ENCODE measurements at places on chromosomes 4 and X.

DNA sequence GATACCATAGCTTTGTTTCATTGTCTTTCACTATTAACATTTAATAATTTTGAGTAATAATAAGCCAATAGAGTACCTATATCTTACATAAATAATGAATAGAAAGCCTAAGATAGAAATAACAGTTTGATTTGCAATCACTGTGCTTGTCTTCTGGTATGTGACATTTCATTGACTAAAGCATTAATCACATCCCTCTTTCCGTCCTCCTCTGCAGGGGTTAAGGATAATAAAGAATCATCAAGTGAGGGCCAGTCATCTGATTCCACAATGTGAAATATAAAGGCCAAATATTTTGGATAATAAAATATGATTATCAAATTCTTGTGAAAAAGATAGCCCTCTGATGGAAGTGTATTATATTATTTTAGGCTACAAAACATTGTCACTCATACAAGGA is 2073.4 kb downstream of the ARAP2 start:
- DNase-seq = no peak

DNA sequence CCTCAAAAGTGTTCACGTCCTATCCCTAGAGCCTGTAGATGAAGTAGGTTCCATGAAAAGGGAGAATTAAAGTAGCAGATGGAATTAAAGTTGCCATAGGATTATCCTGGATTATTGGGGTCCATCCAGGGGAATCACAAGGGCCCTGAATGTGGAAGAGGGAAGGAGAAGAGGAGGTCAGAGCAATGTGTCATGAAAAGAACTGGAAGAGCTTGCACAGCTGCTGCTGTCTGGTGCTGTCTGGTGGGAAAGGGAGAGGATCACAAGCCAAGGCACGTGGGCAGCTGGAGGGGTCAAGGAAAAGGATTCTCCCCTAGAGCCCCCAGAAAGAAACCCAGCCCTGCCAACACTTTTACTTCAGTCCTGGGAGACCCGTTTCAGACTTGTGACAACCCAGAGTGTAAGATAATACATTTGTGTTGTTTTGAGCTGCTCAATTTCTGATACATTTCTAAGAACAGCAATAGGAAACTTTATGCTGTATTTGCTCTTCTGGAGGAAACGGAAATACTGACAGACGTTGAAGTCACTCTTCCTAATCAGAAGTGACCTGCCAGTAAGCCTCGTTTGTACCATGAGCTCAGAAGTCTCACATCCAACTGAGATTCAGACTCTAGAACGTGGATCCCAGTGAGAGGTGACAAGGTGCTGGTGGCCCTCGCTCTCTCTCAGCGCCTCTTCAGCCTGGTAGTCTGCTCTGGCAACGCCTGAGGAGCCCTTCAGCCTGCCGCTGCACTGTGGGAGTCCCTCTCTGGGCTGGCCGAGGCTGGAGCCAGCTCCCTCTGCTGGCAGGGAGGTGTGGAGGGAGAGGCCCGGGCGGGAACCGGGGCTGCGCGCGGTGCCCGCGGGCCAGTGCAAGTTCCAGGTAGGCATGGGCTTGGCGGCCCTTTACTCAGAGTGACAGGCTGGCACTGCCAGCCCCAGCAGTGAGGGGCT is 34.7 kb upstream of the ENPP6 start:
- DNase-seq = no peak

GRCh38 chr4:165763640-165764039 is 109.4 kb upstream of the TLL1 start:
- DNase-seq = no peak

GRCh38 chrX:153578200-153578835 is 20.6 kb downstream of the CCNQ start:
- no peak for DNase-seq

- no peak for DNase-seq
These were observed 25.7 kb downstream of the SLC9B2 start for GRCh38 chr4:103050736-103051436.

DNA sequence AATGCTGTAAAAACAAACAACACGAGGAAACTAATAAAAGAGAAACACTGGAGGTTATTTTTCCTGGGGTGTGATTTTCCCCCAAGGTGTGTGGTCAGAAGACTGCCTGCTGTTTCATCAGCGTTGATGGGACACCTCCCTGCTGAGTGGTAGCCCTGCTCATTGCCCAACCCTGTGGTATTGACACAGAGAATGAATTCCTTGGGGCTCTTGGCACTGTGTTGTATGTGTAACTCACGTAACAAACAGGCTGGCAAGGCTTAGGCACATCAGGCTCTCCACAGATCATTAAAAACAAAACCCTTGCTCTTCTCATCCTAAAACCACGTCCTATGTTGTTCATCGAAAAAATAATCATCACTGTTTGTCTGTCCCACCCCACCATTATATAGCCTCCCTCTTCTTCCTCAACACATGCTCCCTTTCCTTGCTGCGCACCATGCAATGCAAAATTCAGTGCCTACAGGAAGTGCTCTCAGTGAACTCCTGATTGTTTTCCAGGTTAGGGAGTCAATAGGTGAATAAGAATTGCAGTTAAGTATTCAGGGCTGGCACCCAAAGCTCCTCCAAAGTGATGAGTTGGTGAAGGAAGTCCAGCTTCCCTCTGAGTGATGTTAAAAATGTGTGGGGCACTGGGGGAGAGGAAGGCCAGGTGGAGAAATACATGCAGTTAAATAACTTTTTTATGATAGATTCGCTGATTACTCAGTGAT is 11.4 kb upstream of the PUDP start:
- DNase-seq = no peak

DNA sequence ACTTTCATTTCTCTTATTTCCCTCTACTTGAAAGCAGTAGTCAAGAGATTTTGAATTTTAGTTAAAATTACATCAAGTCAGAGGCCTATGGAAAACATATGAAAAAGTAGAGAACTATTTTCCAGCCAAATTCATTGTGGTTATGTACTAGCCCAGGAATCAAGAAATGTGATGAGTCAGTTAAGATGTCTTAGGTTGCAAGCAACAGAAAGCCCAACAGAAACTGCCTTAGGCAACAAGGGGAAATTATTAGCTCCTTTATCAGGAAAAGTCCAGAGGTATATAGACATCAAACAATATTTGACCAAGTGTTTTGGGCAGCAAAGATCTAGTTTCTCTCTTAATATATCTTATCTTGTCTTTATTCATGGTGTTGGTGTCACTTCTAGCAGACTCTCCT is 37.8 kb upstream of the FRMD7 start:
- DNase-seq = no peak

GRCh38 chr4:81518762-81519426 is 47.2 kb upstream of the RASGEF1B start:
- DNase-seq = no peak

- DNase-seq = no peak
These were observed 240.5 kb downstream of the MAML3 start for GRCh38 chr4:139913398-139913990.

DNA sequence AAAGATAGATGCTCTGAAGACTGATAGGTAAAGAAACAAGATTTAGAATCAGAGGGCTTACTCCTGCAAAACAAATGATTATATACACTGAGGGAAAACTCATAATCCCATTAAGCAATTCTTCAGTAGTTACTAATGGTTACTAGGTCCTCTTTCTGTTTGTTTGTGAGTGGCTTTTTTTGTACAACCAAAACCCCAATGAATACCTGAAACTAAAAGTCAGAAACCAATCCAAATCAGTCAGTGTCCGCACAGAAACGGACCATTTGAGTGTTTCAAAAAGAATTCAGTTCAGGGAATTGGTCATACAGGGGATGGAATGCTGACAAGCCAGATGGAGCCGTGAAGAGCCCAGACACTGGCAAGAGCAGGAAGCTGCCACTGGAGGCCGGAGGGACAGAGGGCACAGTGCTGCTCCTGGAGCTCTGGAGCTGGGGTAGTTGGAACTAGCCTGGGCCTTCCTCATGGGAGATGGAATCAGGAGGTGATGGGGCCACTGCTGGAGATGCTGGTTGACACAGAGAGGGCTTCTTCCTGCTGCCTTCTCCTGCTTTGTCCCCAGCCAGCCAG is 31.9 kb downstream of the SETD7 start:
- no peak for DNase-seq

GRCh38 chrX:154307202-154307601 is 11.6 kb downstream of the TKTL1 start:
- no peak for DNase-seq

GRCh38 chr4:19707876-19708275 is 543.8 kb upstream of the SLIT2 start:
- no peak for DNase-seq

- DNase-seq = no peak
These were observed 708.6 kb downstream of the C4orf33 start for GRCh38 chr4:129804461-129804981.

DNA sequence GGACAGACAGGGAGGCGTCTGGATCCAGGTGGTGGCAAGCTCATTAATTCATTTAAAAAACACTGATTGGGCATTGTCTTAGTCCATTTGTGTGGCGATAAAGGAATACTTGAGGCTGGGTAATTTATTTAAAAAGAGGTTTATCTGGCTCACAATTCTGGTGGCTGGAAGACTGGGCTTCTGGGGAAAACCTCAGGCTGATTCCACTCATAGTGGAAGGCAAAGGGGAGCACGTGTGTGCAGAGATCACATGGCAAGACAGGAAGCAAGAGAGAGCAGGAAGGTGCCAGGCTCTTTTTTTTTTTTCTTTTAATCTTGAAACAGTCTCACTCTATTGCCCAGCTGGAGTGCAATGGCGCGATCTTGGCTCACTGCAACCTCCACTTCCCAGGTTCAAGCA is 100.2 kb upstream of the METTL14 start:
- DNase-seq = no peak

- DNase-seq = no peak
These were observed 272.9 kb downstream of the CFAP299 start for GRCh38 chr4:80608281-80608980.

DNA sequence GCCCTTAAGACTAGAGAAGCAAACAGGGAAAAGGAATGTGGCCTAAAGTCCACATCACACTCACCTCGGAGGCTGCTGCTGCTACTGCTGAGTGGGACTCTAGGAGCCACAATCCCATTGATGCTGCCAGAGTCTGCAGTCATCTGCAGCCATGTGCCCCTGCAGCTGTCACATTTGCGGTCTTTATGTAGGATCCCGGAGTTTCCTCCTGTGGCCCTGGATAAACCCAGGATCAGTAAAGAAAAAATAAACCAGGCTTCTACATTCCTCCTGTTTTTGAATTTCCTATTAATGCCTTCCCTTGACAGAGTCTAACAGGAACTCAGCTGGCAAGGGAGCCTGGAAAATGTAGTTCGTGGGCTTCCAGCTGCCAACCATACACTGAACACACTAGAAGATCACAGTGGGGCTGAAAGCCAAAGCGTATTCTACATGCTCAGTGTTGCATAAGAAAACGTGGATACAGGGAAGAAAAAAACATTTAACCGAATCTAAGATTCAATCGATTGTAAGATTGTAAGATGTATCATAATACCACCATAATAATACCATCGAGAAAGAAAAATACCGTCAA is 10.3 kb upstream of the PHEX start:
- peak; percentile 8 for DNase-seq

DNA sequence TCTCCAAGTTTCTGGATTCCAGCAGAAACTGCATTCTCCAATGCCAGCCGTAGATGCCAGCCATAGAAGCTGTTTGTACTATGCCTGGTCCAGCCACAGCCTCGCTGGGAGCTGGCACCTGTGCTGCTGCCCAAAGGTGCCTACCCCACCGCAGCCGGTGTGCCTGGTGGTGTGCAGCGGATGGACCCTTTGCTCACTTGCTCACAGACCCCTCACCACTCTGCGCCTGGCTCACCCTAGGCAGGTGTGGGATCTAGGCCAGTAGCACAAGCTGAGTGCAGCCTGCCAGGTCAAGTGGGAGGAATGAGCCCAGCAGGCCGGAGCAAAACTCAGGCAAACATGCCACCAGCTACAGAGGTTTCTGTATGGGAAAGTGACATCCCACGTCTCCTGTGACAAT is 463.2 kb downstream of the ADGRL3 start:
- DNase-seq = no peak

DNA sequence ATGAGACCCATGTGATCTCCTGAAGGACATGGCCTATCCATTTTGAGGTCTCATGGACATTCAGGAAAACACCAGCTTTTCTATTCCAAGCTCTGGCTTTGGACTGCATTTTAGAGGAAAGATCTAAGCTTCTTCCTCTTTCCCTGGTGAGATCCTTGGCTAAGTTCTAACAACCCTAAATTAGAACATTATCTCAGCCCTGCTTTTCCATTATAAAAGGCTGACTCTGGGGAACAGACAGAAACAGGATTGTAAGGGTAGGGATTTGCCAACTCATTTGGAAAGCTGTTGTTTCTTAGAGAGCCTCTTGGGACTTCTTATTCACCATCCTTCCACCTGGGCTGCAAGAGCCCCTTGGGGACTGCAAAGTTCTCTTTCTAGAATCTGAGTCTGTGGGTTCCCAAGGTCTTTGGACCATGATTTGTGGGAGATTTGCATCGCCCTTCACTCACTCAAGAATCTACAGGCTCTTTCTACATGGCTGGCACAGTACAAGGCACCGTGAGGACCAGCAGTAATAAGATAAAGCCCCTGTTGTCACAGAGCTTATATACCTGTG is 146.9 kb downstream of the FNIP2 start:
- DNase-seq = no peak

- DNase-seq = no peak
These were observed 975 bp upstream of the GYPA start for GRCh38 chr4:144141493-144141892.

- no peak for DNase-seq
These were observed 509.8 kb downstream of the CENPC start for GRCh38 chr4:67035501-67035900.

DNA sequence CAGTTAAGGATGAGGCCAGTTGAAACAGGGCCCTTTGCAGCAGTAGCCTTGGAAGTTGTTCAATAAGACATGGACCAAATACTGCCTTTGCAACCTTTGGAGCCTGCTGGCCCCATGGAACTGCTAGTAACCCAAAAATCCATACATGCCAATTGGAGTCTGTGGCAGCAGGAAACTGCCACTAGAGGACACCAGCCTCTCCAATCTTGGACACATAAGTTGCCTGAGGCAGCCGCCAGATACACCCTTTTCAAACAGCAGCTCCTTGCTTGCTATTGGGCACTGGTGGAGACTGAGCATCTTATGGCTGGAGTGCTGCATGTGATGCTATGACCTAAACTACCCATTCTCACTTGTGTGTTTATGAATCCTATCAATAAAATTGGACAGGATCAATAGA is 14.8 kb upstream of the LAP3 start:
- peak; percentile 20 for DNase-seq

- DNase-seq = no peak
These were observed 43.8 kb upstream of the CLDN34 start for GRCh38 chrX:9923357-9923756.

DNA sequence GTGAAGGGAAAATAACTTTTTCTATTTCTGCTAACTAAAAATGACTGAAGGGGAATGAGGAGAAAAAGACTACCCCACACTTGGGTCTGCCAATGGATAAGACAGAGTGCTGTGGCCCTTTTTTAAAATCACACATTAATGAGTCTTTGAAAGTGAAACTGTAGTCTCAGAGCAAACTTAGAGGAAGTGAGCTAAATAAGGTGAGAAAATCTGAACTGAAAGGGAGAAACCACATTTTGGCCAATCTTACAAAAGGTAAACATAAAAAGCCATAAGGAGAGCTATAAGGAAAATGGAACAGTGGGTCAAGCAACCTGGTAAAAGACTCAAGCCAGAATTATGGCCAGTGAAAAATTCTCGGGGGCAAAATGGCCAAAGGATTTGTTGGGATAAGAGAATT is 755.1 kb upstream of the IGFBP7 start:
- no peak for DNase-seq

Measured in NCI-H1694 (cell line).